ENCODE measurements at places on chromosomes 1 and 21.
A peak's percentile ranks its signal among the peaks of the same experiment; 100 is the strongest.

DNA sequence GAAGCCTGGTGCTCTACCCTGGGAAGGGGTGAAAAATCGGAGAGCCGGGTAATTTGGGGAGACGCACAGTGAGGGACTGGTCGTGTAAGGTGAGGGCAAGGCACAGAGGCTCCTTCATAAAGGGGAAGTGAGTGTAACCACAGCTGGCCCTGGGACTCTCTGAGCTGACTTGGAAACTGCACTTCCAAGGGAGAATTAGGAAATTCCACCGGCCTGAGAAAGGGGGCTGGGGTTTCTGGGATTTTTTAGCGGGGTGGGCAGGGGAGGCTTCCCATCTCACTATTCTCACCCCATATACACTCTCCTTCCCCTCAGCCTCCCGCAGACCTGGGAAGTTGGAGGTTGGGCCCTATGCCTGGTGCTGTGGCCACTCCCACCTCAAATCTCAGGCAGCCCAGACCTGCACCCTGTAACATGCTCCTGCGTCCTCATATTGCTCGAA, 88.3 kb upstream of the IPO9 start:
- DNase-seq: no peak

DNA sequence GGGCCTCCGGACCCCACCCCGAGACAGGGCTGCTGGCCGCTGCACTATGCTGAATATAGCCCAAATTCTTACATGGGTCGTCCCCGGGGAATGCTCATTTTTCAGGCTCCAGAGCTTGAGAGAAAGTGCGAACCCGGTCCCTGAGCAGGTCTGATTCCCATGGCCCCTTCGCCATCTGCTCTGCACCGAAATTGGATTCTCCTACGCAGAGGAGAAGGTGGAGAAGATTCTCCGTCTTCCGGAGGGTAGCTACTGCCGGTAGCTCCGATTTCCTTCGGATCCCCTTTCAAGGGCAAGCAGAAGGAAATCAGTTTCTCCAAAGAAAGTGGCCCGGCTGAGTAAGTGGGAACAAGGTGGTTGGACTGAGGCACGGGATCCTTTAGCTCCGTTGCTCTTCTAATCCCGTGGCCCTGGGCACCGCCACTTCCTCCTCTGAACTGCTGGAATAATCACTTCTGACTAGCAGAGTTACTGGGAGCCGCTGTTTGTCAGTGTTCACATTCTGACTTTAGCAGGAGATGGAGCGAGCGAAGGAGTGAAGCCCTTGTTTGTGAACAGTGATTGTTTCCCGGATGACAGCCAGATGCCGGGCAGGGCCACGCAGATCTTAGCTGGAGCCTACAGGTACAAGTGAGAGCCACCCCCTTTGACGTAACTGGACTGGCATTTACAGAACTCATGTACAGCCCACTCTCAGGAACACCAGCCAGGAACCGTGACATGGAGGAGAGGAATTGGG, 1.1 kb upstream of the ZNF496 start:
- DNase-seq: no peak

DNA sequence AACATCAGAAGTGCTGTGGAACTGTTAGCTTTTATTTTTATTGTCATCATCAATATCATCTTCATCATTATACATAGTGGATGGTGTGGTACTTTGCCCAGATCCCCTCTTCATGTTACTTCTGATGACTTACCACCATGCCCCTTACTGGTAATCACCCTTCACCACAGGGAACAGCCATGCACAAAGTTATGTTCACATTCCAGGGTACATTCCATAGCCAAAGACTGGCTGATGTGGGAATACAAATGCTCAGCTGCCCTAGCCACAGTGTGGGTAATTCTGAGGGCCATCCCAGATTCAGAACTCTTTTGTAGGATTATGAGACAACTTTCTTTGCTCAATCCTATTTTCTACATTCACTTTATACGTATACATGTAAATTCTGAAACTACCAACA, 691.3 kb upstream of the CXADR start:
- DNase-seq: no peak

- no peak for DNase-seq
Observed at GRCh38 chr1:1427820-1428148, 6.7 kb upstream of the ANKRD65 start.

DNA sequence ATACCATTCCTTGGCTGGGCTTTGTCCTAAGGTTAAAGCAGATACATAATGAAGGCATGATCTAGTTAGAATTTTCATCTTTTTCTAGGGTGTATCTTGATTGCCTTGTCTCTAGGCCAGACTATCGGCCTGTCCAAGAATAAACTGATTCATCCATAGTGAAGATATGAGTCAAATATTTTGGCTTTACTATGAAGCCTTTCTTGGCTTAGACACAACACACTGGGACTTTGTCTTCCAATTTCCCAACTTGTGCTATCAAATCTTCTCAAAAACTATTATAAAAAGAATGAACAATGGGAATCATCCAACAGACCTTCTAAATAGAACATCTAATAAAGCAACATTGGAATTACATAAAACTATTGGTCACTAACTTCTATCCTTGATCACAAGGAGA, 64.8 kb downstream of the WARS2 start:
- no peak for DNase-seq

DNA sequence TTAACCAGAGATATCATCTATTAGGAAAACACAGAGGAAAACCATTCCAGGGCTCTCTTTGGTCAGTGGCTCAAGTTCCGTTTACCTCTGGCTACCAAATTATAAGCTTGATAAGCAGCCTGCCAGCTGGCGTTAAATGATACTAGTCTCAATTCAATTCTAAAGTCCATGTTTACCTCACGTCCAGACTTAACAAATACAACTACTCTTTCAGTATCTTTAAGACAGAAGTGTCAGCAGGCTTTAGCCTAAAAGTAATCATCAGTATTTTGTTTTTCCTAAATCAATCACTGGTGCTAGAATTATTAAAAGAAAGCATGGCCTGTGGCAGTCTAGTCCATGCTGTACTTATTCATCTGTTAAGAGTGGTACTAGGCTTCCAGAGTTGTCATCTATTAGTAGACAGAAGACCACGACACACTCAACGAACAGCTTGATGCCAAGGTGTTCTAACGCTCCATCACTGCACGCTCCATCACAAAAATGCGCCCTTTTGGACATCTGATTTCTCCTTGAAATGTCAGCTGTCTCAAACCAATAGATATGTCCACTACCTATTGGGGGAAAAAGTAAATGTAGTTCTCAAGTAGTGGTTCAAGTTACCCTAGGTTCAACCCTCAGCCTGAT, 1.5 kb downstream of the IVNS1ABP start:
- no peak for DNase-seq

GRCh38 chr1:202671399-202671798, 38.9 kb downstream of the SYT2 start:
- DNase-seq: no peak

DNA sequence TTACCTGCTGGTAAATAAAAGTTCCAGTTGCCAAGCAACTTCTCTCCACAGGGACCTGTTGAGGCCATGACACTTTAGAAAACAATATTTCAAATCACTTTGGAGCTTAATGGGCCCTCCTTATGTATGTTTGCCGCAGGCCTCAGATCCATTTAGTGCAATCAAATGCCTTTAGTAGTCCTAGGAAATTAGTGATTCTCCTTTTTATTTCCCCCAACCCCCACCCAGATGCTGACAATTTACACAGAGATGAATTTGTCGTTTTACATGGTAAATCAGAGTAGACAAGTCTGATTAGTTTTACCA, 83.6 kb downstream of the CLIC4 start:
- DNase-seq: no peak

GRCh38 chr1:159014851-159015250, 5.1 kb downstream of the IFI16 start:
- no peak for DNase-seq

DNA sequence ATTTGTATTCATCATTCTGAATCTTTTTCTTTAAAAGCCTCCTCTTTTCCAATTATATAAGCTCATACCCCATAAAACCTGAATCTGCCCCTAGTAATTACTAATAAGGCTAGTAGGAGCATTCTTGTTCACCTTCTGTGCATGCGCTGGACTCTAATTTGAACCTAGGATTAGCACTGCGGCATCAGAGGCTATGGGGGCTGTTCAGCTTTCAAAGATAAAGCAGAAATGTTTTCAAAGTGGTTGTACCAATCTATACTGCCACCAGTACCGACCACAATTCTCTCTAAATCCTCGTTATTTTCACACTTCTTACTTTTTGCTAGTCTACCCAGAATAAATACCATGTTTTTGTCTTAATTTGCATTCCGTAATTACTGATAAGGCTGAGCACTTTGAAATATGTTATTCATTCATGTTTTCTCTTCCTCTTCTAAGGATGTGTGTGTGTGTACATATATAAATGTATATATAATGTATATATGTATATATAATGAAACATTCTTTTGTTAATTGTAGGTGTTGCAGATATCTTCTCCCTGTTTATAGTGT, 1.6 kb upstream of the DDX59 start:
- no peak for DNase-seq

GRCh38 chr1:160645386-160646130, 1.3 kb downstream of the SLAMF1 start:
- DNase-seq: no peak

DNA sequence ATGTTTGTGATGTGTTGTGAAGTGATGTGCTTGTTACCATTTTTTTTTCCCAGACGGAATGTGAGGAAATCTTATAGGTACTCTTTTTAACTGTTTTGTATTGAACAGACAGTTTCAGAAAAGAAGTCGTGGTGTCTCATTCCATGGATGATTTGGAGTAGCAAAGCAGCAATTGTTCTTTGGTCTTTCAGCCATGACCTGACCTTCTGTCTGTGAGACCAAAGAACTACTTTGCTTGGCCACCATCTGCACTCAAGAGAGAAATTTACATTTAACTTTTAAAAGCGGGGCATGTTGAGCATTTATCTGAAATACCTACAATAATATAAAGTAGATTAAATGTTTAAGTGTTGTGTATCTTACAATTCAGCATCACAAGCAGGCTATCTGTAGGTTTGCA, 90.2 kb downstream of the SDCCAG8 start:
- DNase-seq: no peak

DNA sequence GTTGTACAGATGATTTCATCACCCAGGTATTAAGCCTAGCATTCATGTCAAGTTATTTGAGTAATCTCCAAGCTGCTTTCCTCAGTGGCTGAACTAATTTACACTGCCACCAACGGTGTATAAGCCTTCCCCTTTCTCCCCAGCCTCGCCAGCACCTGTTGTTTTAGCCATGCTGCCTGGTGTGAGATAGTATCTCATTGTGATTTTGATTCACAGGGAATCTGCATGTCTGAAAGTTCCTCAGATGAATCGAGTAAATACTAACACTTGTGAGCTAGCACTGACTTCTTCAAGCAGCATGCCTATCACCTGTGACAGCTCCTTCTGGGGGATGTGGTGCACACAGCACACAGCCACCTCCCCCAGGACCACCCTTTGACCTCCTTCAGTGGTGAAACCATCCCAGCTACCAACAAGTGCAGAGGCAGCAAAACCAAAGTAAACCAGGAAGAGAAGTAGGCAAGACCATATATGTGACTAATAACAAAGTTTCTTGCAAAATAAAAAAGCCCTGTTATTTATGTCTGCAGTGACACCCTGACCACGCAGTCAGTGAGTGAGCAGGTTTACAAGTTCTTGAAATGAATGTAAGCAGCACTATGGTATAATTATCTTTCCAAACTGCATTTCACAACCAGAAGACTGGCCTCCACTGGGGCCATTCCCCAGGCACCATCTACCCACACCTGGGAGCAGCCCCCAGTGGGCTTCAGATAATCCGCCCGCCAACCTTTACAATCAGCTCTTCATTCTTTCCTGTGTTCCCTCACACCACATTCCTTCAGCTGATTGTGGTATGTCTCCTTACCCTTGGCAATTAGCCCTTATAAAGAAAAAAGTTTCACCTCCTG, 173.8 kb downstream of the ETS2 start:
- peak; percentile 78 for DNase-seq

GRCh38 chr1:21334214-21335087, 44.2 kb upstream of the ECE1 start:
- DNase-seq: no peak

DNA sequence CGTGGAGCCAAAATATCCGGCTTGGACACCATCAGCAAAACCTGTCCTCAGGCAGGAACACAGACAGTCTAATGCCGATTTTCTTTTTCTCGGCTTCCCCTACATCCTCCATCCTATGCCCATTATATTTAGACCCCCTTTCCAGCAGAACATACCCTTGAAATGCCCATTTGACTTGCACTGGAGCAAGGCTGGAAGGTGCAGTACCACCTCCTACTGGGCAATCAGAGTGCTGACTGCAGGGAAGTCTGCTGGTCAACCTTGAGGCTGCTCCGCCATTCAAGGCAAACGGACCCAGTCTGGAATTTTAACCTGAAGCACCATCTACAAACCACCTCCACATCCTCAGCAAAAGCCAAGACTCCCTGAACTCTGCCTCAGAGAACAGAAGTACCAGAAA, 79.5 kb downstream of the TIAM1 start:
- no peak for DNase-seq

GRCh38 chr1:70966018-70966638, 81.5 kb downstream of the PTGER3 start:
- no peak for DNase-seq

GRCh38 chr1:173445164-173445563, 32.0 kb upstream of the PRDX6 start:
- DNase-seq: no peak

GRCh38 chr1:4447778-4448420, 206.5 kb upstream of the AJAP1 start:
- DNase-seq: peak; percentile 50

DNA sequence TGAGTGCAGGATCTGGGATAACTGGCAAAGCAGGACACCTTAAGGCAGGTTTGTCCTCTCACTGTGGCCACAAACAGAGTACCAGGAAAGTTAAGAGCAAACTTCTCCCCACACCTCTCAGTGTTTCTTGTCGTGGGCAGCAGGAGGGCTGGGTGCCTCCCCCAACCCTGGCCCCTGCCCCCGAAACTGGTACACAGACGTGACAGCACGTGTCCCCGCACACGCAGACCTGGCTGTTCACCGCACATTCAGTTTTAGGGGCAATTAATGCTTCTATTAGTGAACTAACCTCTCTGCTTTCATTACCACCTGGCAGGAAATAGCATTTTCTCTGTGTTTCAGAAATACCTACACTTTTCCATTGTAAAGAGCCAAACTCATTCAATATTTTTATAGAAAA, 32.9 kb upstream of the RIPK4 start:
- DNase-seq: no peak

- DNase-seq: no peak
Observed at GRCh38 chr1:20753589-20753988, 21.1 kb upstream of the SH2D5 start.

- DNase-seq: no peak
Observed at GRCh38 chr1:223622132-223622842, 43.2 kb downstream of the CAPN8 start.

DNA sequence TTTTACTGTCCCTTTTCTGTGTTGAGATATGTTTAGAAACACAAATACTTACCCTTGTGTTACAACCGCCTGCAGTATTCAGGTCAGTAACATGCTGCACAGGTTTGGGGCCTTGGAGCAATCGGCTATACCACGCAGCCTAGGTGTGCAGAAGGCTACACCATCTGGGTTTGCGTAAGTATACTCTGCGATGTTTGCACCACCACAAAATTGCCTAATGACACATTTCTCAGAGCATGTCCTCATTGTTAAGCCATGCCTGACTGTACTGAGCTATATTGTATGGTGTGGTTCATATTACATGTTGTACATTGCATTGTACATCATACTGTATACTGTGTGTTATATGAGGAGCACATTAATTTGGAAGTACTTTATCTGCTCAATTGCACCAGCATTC, 247.4 kb downstream of the RHOU start:
- DNase-seq: no peak
